T-helper 17 cell (primary cell): ENCODE measurements at places on chromosomes 2 and 18. TPM values are rescaled to one million over a fixed set of nuclear protein-coding genes. Genes with fewer than 3 reads are reported as not detected.

- no peak for DNase-seq
- H3K27ac ChIP-seq: no peak overlapping the region
- peaks cover 3% of the 10 kb centered on the region for H3K4me1 ChIP-seq
- H3K27me3 ChIP-seq: peaks cover 9% of the 10 kb centered on the region
- H3K36me3 ChIP-seq: no peaks in the 10 kb centered on the region
- no peak overlapping the region for H3K4me3 ChIP-seq
Observed at GRCh38 chr2:109422071-109422757, 191.6 kb downstream of the SEPTIN10 start.

The VWA3B gene
- total RNA-seq: not detected

- H3K36me3 ChIP-seq: no peaks in the 10 kb centered on the region
- H3K4me3 ChIP-seq: no peak overlapping the region
- no peak for DNase-seq
- H3K27ac ChIP-seq: no peak overlapping the region
Observed at GRCh38 chr18:273525-273924, 5.7 kb upstream of the THOC1 start.

DNA sequence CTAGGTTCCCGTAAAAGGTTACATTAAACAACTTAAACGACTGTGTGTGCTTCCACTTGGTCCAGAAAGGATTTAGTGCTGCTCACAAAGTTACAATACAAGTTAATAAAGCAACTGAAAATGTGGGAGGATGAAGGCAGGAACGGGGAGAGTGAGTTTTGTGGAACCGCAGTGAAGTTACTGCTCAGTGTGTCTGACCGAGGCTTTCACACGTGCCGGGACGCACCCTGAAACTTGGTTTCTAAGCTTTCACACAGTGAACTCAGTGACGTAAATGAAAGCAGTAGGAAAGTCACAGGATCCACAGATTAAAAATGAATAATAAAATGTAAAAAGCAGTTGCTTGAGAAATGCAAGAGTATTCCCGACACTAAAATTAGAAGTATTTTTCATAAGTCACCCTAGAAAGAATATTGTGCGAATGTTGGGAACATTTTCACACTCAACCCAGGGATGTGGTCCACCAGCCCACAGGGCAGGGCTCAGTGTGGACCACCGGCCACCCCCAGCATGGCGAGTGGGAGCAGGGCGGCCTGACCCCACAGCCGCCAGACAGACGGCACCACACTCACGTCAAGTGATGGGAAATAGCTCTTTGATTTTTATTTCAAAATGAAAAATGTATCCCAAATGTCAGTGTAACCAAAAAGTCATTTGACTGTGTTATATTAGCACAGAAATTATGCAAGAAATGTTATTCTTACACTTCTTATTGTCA, 32.6 kb upstream of the CHMP1B start:
- H3K4me3 ChIP-seq: no peak overlapping the region
- H3K27ac ChIP-seq: no peak overlapping the region
- no peaks in the 10 kb centered on the region for H3K4me1 ChIP-seq
- peaks cover 4% of the 10 kb centered on the region for H3K27me3 ChIP-seq
- DNase-seq: no peak

DNA sequence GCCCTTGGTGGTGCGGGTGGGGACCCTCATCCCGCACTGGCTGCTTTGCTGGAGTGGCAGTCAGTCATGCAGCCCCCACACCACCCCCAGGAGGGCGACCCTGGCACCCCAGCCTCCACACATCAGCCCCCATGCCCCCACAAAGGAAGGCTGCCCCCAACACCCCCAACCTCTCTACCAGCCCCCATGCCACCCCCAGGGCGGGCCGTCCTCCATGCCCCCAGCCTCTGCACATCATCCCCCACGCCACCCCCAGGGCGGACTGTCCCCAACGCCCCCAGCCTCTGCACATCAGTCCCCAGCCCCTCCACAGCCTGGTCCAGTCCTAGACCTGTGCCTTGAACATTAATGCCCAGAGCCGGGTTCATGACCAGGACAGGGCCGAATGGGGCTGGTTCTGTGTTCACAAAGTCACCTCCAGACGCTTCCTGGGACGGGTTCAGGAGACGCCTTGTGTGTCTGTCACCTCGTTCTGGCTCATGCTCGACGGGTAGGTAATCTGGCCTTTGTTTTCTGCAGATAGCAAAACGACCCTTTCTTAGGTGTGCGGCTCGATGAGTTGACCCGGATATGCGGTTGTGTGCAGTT, 18.4 kb downstream of the D2HGDH start:
- no peak for DNase-seq
- H3K36me3 ChIP-seq: peaks cover 6% of the 10 kb centered on the region
- no peak overlapping the region for H3K4me3 ChIP-seq

DNA sequence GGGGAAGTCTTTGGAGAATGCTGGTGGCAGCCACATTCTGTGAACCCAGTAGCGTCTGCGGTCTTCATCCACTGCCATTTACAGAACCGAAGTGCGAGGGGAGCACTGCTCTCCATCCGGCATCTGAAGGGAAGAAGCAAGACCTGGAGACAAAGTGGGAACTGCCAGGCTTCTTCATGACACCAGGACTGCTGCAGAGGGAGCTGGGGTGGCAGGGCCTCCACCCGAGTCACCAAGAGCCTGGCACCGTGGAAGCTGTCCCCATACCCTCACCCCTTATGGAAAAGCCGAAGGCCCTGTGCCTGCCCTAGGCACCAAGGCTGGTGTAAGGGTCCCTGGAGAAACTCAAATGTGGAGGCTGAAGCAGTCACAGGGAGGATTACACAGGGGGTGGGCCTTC, 79.8 kb downstream of the CIB4 start:
- no peaks in the 10 kb centered on the region for H3K36me3 ChIP-seq
- no peak for DNase-seq
- peaks cover 92% of the 10 kb centered on the region for H3K27me3 ChIP-seq
- H3K4me1 ChIP-seq: peaks cover 5% of the 10 kb centered on the region
- H3K4me3 ChIP-seq: peak overlapping the region; percentile 56

The FBXO15 gene
- total RNA-seq: 0.63 TPM

The PFN4 gene
- not detected for total RNA-seq

GRCh38 chr2:74690571-74690970, 36.5 kb downstream of the SEMA4F start:
- H3K27me3 ChIP-seq: peaks cover 9% of the 10 kb centered on the region
- no peaks in the 10 kb centered on the region for H3K4me1 ChIP-seq
- H3K4me3 ChIP-seq: no peak overlapping the region
- no peak overlapping the region for H3K27ac ChIP-seq
- H3K36me3 ChIP-seq: peaks cover 8% of the 10 kb centered on the region

The TNFAIP6 gene
- total RNA-seq: not detected

The MEP1B gene
- not detected for total RNA-seq

DNA sequence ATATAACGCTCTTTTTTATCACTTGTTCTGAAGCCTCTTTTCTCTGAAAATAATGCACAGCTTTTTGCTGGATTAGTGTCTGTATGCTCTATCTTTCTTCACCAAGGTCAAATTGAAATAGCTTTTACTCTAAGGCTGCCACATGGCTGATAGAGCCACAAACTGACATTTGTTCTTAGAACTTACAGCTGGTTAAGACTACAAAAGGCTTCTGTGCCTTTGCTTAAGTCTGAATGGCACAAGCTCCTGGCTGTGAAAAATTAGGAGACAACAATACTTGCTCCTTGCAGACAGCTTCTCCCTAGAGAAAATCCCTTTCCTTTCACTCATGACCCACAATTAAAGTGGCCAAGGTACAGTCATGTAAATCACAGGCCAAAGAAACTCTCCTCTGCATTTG, 515.3 kb downstream of the DSC3 start:
- H3K27me3 ChIP-seq: no peaks in the 10 kb centered on the region
- no peak overlapping the region for H3K4me3 ChIP-seq
- no peak for DNase-seq
- H3K27ac ChIP-seq: no peak overlapping the region
- H3K4me1 ChIP-seq: no peaks in the 10 kb centered on the region
- H3K36me3 ChIP-seq: no peaks in the 10 kb centered on the region

GRCh38 chr2:160062292-160063005, at the start of gene PLA2R1:
Gene PLA2R1, minus strand, starts transcription at chr2:160062615. Its CDS starts 212 bp downstream, at chr2:160062403.
- no peak for DNase-seq
- peak within 1 kb of the TSS; percentile 85 for H3K4me3 ChIP-seq
- peaks cover 12% of the 10 kb centered on the region for H3K4me1 ChIP-seq
- no peak within 1 kb of the TSS for H3K27ac ChIP-seq
- peaks cover 78% of the 10 kb centered on the region for H3K27me3 ChIP-seq

DNA sequence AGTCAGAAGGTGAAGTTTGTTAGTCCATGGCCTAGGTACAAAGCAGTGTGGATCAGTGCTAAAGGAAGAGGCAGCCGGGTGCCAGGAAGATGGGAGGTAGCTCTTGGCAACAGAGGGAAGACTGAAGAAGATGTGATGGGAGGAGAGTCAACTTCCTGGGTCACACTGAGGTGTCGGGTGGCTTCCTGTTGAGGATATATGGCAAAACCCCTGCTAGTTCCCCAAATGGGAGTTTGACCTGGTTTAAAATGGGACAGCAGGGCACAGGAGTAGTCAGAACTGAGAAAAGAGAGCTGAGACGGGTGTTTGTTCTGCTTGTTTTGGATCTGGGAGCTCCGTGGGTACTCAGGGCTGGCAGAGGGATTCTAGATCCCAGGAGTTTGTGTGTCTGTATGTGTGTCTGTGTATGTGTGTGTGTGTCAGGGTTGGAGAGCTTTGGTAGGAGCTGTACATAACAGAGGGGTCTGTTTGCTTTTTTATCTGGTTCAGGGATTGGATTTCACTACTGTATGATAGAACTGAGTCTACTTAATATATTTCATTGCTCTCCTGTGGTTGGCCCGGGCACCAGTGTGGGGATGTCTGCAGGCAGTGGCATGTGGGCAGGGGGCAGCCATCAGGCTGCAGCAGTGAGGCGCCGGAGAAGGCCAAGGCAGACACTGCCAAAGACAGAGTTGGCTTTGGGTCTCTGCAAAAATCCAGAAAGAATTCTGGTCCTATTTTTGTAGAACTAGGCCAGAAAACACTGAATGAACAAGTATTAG, 17.1 kb downstream of the MXD1 start:
- peak overlapping the region; percentile 67 for H3K27ac ChIP-seq
- DNase-seq: no peak
- H3K4me3 ChIP-seq: peak overlapping the region; percentile 55
- H3K27me3 ChIP-seq: no peaks in the 10 kb centered on the region
- H3K36me3 ChIP-seq: peaks cover 12% of the 10 kb centered on the region

DNA sequence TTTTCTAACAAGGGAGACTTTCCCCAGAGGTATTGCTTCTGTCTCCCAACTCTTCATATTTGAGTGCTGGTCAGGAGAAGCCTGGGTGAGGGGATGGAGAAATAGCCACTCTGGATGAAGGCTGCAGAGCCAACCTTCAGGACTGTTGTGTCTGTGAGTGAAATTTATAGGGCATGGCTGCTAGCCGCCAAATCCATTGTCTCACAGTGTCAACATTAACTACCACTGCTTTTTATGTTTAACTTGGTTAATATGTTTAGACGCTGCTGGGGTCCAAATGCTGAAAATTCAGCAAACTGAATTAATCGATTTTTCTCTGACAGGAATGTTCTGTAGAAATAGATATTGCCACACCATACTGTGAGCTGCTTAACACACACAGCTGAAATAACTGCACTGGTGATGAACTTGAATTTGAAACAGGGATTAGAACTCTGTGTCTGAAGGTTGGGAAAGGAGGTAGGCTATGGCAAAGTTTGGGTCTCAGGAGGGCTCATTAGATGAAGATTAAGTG, 281.0 kb downstream of the DCC start:
- no peaks in the 10 kb centered on the region for H3K4me1 ChIP-seq
- no peak overlapping the region for H3K27ac ChIP-seq
- no peak for DNase-seq
- H3K4me3 ChIP-seq: no peak overlapping the region
